ENCODE measurements at places on chromosomes 16 and 17. TPM values are rescaled to one million over a fixed set of nuclear protein-coding genes. Genes with fewer than 3 reads are reported as not detected.

DNA sequence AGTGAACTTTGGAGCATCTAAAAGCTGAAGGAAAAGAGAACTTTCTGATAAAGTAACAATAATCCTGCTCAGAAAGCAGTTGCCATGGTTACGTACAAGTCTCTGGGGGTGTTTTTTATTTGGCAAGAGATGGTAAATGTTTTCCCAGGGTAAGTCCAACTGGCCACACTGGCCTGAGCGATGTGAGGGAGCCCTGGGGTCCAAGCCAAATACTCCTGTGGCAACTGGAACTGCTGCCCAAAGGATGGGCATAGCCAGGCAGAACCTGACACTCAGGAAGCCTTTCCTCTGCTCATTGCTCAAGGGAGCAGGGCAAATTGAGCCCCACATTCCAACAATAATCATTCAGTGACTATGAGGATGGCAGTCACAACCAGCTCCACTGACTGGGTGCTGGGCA is 26.8 kb upstream of the WSCD1 start:
- no peak for DNase-seq

DNA sequence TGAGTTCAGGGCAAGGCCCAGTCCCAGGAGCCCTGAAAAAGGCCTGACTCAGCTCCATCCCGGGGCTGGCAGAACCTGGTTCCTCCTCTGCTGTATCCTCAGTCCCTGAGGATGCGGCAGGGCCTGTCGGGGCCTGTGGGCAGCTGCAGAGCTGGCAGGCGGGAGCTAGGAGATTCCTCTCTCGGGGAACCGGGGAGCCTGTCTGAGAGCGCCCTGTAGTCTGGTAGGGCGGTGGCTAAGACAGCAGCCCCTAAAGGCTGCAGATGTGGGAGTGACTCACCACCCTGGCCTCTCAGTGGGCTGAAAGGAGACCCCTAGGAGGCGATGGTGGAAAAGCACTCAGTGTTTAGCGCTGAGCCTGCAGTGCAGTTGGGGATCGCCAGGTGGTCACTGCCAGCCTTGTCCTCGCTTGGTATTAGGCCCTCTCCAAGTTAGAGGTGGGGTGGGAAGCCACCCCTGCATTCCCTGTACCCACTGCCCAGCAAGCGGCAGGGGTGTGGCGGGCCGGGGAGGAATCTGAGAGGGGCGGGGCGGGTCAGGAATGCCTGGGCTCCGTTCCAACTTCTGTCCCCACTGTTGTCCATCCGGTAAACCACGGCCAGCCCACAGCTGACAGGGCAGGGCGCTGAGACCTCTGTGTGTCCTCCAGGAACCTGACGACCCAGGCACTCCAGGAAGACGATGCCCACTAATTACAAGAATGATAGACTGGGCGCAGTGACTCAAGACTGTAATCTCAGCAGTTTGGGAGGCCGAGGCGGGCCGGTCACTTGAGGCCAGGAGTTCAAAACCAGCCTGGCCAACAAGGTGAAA is 29.5 kb upstream of the CDH1 start:
- DNase-seq = no peak

Gene HBA2
- not detected for total RNA-seq

DNA sequence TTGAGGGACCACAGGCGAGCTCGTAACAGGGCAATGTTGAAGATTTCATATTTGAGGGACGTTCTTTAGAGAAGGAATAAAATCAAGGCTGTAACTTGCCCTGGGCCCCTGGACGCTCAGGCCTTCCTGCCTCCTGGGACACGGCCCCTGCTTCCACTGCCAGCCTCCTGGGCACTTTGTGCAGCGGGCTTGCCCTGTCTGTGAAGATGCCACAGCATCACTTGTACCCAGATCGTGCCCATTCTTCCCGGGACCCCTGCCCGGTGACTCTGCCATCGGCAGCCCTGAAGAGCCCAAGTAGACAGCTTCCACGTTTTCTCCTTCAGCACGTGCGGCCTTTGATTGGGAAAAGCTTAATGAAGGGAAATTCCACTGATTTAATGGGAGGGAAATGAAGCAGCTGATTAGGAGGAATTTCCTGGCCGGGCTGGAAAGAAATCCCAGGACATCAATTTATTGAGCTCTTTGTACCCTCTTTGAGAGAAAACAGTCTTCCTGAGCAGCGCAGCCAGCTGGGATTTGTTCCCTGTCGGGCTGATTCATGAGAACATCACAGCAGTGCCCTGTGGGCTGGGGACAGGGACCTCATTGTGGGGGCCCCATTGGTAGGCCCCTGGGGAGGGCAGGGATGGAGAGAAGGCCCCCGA is 71.5 kb downstream of the CRISPLD2 start:
- DNase-seq = no peak

GRCh38 chr16:67105881-67106280 is 3.9 kb upstream of the PHAF1 start:
- DNase-seq = no peak

Gene ALOX15
- 0.41 TPM for total RNA-seq

DNA sequence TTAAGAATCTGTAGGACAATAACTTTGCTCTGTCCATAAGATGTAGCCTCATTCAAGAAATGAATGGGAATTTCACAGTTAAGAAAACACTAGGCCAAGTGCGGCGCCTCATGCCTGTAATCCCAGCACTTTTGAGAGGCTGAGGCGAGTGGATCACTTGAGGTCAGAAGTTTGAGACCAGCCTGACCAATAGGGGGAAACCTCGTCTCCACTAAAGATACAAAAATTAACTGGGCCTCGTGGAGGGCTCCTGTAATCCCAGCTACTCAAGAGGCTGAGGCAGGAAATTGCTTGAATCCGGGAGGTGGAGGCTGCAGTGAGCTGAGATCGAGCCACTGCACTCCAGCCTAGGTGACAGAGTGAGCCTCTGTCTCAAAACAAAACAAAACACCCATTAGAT is 19.9 kb upstream of the RSL1D1 start:
- peak; percentile 25 for DNase-seq

GRCh38 chr16:49462989-49463371 is 89.4 kb downstream of the C16orf78 start:
- no peak for DNase-seq

Gene CDC27
- total RNA-seq = 59.3 TPM

DNA sequence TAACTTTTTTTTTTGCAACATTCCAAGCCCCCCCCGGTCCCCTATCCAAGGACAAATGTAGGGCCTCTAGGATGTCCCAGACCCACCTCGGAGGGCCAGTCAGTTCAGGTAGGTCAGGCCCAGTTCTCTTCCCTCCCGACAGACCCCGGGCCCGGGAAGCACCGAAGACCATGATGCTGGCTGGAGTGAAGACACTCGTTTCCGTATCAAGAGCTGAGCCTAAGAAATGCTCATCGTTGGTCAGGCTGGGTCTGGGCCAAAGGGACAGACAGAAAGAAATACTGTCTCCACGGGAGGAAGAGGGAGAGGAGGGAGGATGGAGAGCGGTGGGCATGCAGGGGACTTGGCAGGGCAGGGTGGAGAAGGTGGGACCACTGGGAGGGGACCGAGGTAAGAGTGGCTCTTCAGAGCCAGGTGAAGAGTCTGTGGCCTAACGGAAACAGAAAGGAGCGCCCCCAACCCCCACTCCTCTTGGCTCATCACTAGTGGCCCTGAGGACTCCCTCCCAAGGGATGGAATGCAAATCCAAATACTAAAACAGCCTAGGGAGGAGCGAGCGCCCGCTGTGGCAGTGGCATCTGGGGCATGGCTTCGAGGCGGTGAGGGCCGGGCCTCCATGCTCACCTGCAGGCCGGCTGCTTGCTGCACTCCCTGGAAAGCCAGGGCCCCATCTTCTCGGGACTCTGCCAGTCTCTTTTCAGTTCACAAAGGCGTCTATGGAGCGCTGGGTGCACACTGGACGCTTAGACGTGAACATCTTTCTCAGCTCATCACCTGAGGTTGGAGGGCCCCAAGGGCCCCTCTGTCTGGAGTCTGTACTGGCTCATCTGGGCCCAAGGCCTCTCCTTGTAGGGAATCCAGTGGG is 1.7 kb upstream of the ROGDI start:
- DNase-seq = no peak

DNA sequence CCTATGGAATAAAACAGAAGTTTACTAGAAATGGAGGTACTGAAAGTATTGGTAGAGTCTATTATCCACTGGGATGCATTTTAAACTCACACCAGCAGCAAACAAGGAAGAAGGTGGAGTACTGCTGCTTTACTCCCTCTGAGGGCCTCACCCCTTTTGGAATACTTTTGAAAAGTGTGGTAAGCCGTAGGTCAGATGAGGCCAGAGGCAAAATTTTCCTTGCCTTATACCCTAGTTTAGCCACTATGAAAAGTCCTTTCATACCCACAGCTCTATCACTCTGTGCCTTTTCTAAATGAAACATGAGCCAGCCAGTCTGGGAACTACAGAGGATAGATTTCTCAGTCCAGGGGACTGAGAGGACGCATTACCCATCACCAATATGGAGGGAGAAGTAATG is 14.0 kb downstream of the GDE1 start:
- no peak for DNase-seq

Gene C17orf78
- total RNA-seq = not detected

Gene LHX1
- total RNA-seq = 8.7 TPM

DNA sequence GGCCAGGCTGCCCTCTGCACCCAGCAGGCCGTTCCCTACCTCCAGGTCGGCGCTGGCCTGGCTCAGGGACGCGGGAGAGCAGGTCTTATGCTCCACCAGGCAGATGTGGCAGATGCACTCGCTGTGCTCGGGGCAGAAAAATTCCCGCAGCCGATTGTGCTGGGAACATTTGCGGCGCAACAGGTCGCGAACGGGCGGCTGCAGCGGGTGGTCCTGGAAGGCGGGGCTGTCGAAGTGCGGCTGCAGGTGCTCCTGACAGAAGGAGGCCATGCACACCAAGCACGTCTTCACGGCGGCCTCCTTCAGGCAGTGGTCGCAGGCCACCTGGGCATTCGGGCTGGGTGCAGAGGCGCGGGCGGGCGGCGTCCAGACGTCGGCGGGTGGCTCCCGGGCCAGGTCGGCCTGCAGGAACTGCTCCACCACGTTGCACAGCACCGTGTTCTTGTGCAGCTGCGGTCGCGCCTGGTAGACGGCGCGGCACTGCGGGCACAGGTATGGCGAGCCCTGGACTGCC is 439 bp downstream of the TRIM25 start:
- DNase-seq = peak; percentile 22

DNA sequence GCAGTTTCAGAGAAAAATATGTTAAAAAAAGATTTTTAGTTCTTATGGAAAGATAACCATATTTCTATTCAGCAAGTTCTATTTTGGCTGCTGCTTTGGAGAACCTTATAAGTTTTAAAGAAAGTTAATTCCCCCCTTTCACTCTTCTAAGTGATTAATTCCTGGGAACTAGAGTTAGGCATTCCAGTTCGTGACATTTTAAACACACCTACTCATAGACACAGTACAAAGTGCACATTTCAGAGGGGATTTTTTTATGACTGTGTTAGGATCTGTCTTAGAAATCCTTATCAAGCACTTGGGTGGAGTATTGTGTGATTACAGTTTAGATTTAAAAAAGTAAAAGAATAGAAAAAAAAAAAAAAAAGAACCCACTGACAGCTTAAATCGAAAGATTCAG is 3.5 kb upstream of the CDH11 start:
- DNase-seq = no peak

GRCh38 chr17:56026915-56027314 is 126.4 kb upstream of the ANKFN1 start:
- DNase-seq = no peak

- no peak for DNase-seq
Observed at GRCh38 chr16:1909561-1910231, 8.5 kb downstream of the HS3ST6 start.

Gene NPIPA3
- 0.37 TPM for total RNA-seq

GRCh38 chr17:5424909-5425308 is 4.9 kb downstream of the RPAIN start:
- DNase-seq = no peak

- DNase-seq = peak; percentile 83
Observed at GRCh38 chr17:50056217-50056960, 479 bp downstream of the ITGA3 start.

- no peak for DNase-seq
Observed at GRCh38 chr17:33338242-33338641, 45.1 kb upstream of the ASIC2 start.

Gene TNS4
- total RNA-seq = not detected

GRCh38 chr16:52872731-52873130 is 180.0 kb downstream of the CHD9NB start:
- no peak for DNase-seq

Gene SPATA32
- total RNA-seq = not detected

Gene ABCC1
- total RNA-seq = 26.4 TPM

DNA sequence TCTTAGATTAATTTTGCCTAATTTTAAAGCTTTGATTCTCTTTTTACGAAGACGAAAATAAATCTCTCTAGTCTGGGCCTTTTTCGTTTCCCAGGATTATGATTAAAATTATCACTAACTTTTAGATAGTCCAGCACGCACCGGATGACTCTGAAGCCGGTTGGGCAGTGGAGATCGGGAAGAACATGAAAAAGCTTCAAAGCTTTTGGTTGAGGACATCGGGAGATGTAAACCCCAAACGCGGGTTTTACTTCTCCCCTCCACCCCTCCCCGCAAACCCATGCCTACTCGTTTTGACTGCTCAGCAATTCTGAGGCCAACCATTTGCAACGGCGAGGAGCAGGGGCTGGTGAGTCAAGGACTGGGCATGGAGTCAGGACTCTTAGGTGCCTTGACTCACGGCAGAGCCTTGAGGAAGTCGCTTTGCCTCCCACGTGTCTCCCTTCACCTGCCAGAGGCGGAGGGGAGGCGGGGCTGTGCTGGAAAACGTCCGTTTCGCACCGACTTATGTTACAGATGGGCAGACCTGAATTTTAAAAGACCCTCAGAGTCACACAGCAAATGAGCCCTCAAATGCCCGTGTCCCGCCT is 989 bp upstream of the DUSP14 start:
- peak; percentile 73 for DNase-seq

Gene TUBB3
- 266 TPM for total RNA-seq

DNA sequence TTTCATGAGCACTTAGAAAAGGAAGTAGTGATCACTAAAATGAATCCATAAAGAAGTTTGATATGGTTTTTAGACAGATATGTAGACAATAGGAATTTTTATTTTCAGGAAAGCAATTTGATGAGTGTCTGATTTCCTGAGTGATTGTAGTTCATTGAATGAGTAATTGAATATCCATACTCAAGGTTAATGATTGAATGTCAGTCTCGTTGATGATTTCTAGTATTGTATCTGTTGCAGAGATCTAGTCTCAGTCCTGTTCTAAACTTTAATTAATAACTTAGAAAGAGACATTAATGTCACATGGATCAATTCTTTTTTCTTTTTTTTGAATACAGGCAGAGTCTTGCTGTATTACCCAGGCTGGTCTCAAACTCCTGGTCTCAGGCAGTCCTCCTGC is 78.3 kb downstream of the NLK start:
- DNase-seq = no peak

GRCh38 chr17:45164734-45165269 is 3.1 kb downstream of the HEXIM2 start:
- no peak for DNase-seq
